ENCODE measurements at places on chromosomes 13 and 19.

DNA sequence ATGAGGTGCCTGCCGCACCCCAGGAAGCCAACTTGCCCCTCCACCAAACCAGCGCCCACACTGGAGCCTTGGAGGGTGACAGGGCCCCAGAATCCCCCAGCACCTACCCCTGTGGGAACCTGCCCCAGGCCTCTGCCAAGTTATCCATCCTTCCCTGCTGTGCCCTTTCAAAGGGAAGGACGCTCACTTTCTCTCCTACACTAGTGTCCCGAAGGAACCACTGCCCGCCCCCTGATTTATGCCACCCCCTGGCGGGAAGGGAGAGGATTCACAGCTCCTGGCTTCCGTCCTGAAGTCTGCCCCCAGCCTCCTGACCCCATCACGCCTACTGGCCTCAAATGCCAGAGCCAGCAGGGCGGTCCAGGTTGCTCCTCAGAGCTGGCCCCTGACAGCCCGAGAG, 1.4 kb downstream of the EVI5L start:
- peak; percentile 59 for DNase-seq

DNA sequence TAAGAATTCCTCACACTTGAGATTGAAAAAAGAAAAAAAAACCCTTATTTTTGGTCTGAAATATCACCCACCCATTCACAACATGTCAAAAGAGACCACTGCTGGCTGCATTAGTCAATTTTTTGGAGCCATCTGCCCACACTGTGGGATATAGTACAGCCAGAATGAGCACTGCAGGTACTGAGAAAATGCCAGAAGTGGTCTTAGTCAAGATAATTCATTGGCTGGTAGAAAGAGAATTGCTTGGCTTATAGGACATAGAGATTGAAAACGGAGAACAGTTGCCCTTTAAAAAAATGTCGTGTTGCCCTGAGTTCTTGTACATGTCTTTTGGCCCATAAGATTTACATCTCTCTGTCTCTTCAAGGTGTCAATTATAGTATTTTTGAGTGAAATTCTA, 1899.5 kb downstream of the OLFM4 start:
- no peak for DNase-seq

- DNase-seq: no peak
Measured at GRCh38 chr13:44302940-44303575, 70.6 kb upstream of the SERP2 start.

DNA sequence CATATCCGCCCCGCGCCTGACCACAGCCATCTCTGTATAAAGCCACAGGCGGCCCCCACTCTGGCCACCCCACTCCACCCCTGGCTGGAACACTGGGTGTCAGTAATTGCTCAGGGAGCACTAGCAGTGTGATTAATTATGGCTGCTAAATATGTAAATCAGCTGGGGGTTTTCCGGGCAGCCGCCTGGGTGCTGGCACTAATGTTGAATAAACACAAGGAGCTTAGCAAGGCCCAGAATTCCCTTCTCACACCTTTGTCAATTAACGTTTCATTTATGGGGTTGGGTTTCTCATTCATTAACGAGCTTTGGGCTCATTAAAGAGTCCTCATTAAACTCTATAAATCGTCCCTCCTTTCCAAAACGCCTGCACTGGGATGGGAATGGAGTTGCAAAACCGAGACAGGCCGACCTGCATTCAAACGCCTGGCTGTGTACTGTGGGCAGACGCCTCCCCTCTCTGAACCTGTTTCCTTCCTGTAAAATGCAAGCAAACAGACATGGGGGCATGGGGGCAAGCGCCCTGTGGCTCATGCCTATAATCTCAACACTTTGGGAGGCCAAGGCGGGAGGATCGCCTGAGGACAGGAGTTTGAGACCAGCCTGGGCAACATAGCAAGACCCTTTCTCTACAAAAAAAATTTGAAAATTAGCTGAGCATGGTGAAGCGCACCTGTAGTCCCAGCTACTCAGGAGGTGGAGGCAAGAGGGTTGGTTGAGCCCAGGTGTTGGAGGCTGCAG, 17.7 kb upstream of the OLFM2 start:
- DNase-seq: no peak

DNA sequence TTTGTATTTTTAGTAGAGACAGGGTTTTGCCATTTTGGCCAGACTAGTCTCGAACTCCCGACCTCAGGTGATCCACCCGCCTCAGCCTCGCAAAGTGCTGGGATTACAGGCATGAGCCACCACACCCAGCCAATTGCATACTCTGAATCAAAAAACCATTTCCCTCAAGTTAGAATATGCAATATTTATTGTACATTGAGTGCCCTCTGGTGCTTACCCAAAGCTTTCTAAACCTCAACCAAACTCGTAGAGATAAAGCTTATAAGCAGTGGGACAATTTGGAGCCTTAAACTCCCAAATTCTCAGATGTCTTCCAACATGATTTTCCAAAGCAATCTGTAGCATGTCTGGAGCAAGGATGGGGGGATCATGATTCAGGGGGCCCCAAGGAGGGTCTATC, 22.4 kb downstream of the RFXAP start:
- no peak for DNase-seq

GRCh38 chr19:18611327-18612050, 1.2 kb upstream of the TMEM59L start:
- no peak for DNase-seq

DNA sequence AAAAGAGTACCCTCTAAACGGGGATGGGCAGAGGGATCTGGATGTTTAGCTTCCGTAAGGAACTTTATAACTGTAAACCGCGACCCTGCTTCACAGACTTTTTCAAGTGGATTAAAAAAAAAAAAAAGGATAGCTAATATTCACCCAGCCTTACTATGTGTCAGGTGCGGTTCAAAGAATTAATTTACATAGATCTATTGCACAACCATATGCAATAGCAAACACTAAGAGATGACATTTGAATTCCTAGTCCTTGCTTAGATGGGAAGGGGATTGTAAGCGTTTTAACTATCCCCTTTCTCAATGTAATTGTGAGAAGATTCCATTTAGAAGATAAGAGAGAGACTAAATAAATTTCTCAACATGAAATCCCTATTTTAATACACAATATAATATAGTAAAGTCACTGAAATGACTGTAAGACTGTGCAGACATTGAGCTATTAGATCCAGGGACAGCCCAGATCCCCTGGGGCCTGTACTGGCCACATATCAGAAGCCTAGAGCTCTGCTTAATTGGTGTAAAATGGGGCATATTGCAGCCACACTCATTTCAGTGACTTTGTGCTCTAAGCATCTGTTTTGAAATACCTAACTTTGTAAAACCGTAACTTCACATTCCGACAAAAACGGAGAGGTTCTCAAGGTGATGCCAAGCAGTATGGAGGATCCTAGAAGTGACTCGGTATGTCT, 13.6 kb downstream of the LATS2 start:
- no peak for DNase-seq

GRCh38 chr13:34435338-34435737, 506.7 kb upstream of the NBEA start:
- no peak for DNase-seq

All from H54 (cell line).